ENCODE measurements at places on chromosomes 1 and 21.

GRCh38 chr1:245599371-245600174 lies 444.8 kb downstream of the KIF26B start:
- no peak for DNase-seq

- no peak for DNase-seq
Observed at GRCh38 chr1:94072840-94073522, 48.0 kb downstream of the ABCA4 start.

DNA sequence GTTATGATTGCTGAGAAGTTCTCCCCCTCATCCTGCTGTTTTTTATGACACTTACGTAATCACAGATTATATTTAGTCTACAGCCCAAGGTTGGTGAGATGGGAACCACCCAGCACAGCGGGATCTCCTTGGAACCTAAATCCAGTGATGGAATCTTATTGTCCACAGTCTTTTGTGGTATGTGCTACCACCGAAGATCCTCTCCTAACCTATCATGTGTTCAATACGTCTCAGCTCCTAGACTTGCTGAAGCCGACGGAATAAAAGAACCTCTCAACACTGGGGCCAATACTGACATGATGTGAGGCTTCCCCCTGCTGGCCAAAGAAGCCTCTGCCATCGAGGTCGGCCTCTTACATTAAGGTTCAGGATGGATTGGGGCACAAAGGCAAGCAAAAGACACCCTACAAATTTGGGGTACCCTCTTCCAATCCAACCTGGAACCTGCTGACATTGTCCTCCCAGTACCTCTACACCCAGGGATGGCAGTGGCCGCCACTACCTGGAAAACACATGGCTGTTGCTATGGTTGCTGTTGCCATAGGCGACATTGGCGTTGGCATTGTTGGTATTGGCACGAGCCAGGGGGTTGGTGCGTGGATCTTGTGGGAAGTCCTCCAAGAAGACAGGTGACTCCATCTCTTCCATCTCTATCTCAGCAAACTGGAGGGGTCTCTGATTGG lies 19.4 kb upstream of the KIF21B start:
- peak; percentile 49 for DNase-seq

DNA sequence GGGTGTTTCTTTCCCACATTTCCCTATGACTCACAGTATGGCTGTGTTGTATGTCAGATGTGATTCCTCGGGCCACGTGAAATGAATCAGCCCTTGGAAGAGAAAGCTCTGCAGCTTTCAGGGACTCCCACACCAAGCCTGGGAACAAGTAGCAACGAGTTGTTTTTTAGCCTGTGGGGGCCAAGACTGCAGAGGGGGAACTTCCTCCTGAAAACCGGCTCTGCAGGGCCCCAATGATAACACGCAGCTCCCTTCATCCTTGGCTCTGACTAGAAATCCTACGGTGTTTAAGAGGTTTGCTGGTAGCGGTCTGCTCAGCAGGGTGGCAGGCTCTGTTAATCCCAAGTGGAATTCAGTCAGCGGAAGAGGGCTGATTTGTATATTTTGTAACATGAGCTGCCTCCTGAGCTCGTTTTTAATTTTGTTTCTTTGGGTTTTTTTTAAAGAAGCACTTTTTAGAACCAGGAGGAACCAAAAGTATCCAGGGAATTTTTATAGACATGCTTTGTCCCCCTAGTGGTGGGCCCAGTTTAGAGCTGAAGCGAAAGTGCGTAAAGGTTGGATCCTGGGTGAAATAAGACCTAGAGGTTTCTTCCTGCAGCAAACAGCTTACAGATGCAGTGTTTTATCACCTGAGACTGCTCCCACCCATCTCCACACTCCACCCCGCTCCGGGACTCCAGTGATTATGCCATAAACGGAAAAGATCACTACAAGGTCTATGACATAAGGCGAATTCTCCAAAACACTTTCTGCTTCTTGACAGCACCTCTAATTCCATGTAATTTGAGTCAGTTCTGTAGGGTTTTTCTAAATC lies 48.8 kb downstream of the LAMC2 start:
- no peak for DNase-seq

DNA sequence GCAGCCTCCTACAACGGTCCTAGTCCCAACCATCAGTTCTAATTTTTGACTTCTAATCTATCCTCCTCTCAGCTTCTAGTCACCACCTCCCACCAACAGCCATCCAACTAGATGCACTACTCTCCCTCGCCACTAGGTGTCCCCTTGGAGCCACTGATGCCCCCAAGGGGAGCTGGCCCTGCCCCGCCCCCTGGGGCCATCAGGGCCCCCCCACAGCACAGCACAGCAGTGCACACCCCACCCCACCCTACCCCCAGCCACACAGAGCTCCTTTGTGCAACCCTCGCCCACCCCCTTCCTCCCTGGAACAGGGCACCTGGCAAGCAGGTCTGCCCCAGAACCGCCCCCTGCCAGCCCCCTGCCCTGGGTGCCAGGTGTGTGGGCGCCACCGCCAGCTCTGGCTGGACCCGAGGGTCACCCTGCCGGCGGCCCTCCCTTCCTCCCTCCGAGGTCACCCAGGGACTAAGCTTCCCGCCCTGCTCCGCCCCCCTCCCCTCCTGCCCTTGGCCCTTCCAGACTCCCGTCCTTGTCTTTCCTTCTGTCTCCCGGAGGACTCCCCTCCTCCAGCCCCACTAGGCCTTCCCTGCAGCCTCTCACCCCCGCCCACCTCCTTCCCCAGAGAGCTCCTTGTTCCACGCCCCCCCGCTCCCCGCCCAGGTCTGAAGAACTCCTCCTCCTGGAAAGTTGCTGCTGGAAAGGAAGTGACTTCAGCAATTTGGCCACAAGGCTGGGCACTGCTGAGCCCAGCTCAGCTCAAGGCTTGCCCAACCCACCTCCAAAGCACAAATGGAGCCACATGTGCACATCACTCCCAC lies 47.0 kb downstream of the AHDC1 start:
- DNase-seq, result peak; percentile 46

DNA sequence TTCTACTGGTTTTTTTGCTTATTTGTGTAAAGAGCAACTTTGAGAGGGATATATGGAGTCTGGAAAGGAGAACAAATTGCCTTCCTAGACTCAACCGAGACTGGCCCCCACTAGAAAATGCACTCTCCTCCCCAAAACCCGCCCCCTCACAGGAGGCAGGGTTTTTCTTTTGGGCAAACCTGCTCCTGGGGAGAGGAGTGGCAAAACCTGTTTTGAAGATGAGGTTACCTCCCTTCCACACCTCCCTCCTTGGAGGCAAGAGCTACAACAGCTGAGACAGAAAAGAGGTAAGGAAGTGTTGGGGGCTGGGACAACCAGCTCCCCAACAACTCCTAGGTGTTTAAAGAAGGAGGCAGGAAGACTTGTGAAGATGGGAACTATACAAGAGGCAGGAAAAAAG lies at the start of gene BNIPL:
Gene BNIPL (plus strand): TSS at position 231 of the 400 bp plus-strand sequence. CDS start 140 bp downstream, at position 371.
- no peak for DNase-seq

DNA sequence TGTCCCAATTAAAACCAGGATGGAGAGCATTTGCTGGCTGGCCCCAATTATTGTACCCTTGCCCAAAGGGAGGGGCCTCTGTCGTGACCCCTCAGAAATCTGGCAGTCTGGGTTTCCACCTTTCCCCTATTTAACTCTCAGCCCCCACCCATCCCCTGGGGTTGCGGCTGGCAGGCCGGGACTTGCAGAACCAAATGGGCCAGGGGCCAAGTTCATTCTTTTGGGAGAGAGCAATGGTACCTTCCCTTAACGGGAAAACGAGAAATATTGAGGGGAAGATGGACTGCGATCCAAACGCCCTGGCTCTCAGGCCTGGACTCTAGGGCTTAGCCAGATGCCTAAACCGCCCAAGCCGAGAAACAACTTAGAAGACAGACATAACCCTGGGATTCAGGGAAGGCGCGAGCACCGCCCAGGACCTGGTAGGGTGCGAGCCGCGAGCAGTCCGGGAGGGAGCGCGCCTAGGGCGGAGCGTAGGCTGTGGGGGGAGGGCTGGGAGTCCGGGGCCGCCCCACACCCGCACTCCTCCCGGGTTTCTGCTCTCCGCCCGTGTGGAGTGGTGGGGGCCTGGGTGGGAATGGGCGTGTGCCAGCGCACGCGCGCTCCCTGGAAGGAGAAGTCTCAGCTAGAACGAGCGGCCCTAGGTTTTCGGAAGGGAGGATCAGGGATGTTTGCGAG lies at the start of gene SLC27A3:
Gene SLC27A3 (plus strand): TSS at position 628 of the 678 bp plus-strand sequence. CDS start 91 bp downstream, outside the sequence.
- no peak for DNase-seq
